Activated CD8-positive, alpha-beta memory T cell treated with anti-CD3 and anti-CD28 coated beads for 48 hours (primary cell): ENCODE measurements at places on chromosomes 4 and X.

DNA sequence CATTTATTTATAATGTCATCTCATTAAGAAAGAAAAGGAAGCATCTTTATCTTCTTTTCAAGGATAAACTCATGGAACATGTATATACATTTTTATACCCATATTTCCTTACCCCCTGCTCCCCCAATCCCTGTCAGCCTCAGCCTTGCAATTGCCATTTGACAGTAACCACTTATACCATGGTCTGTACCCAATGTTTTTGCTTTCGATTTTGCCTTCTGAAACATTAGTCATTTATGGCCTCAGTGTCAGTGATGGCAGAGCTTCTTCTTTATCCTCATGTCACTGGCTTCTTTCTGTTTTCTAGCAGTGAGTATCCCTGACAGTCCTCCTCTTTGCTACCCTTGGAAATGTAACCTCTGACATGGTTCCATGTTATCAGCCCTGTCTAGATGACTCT lies 228.4 kb downstream of the SPRY1 start:
- DNase-seq = no peak

- no peak for DNase-seq
Observed at GRCh38 chr4:123378794-123379193, 17.8 kb upstream of the SPRY1 start.

DNA sequence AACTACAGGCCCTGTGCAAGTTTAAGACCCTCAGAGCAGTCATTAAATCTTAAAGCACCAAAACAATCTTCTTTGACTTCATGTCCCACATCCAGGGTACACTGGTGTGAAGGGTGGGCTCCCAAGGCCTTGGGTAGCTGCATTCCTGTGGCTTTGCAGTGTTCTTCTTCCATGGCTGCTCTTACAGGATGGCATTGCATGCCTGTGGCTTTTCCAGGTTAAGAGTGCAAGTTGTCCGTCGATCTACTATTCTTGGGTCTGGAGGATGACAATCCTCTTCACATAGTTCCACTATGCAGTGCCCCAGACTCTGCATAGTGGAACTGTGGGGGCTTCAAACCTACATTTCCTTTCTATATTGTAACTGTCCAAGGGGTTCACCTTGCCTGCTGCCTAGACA lies 494.5 kb downstream of the CFAP47 start:
- DNase-seq = no peak

- no peak for DNase-seq
Observed at GRCh38 chr4:103424853-103425252, 226.7 kb upstream of the CENPE start.

DNA sequence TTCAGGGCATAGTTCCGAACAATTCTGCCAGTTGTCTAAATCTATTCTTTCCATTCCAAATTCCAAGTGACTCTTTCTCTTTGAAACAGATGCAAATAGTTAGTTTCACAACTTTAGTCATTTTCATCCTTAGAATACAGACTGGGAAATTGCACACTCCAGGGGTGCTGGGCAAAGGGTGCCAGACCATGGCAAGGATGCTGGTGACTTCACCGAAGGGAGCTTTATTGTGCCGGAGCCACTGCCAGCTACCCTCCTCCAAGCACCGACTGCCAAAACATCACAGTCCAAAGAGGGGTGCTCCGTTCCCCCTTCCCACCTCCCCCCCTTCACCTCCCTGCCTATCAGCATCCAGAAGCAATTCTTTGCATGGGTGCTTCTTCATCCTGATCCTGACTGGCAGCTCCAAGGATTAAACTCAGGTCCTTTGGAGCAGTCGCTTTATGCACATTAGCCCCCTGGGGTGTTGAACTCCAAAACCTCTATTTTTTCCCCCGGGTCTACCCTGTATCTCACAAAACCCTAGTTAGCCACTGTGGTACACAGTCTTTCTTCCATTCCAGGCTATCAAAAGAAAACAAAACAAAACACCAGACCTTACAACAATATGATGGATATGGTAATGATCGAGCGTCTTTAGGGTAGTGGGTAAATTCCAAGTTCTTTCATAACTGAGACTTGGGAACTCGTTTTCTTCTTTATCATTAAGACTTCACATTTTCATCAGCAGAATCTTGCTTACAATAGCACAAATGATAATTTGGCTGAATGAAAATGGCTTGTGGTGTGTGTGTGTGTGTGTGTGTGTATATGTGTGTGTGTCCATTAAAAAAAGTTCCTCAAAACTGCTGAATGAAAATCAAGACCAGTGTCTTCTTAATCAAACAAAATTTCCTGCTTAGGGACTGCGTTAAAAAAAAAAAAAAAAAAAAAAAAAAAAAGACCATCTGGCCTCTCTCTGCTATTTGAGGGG lies 28.7 kb downstream of the MID1 start:
- DNase-seq = no peak

DNA sequence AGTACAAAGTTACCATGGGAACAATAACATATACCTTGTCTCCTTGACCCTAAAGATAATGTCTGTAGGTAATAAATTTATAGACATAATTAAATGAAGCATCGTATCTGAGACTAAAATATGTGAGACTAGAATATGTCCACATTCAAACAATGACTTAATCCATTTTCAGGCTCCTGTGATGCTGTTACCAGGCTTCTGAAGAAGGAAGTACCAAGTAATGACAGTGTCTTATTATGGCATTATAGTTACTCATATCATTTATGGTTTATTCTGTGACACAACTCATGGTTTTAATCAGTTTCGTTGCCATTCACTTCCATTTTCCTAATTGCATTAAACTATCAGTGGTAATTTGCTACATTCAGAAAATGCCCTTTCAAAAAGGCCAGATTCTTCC lies 100.6 kb upstream of the GPM6B start:
- DNase-seq = no peak

- no peak for DNase-seq
Observed at GRCh38 chrX:19832191-19832965, 55.0 kb downstream of the SH3KBP1 start.

DNA sequence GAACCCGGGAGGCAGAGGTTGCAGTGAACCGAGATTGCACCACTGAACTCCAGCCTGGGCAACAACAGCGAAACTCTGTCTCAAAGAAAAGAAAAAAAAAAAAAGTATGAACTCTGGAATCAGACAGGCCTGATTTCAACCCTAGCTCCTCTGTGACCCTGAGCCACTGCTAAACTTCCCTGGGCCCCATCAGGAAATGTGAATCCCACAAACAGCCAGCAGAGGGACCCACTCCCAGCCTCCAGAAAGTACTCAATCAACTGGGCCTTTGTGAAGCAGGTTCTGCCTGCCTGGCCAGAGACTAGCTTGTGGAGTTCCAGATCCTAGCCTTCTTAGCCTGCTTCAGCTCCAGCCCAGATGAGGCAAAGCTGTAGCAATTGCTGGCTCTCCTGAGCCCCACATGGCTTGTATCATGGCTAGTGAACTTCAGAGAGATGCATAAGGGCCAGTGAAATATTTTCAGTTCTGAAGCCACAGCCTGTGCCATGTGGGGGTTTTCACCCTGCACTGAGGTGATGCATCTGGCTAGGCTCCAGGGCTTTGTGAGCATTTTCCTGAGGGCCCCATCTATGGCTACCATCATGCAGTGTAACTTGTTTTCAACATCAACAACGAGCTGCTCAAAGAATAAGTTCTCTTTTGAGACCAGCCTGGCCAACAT lies 7.2 kb upstream of the IDS start:
- DNase-seq = peak; percentile 18

DNA sequence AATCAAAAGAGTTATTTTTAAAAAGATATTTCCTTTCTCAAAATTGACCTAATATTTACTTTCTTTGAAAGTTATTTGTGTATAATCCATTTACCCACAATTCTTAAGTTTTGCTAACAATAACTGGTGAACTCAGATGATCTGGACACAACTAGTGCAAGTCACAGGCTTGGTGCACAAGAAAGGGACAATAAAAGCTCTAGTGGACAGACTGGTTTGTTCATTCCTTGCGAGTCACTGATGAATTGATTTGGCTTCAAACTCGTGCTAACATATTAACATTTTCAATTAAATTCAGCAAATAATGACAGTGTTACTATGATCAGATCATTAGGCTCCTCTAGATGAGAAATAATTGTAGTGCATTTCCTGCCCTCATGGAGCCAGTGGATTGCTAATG lies 169.2 kb downstream of the BMPR1B start:
- DNase-seq = no peak
